ENCODE measurements at places on chromosomes 16 and 17. TPM values are rescaled to one million over a fixed set of nuclear protein-coding genes. Genes with fewer than 3 reads are reported as not detected.

ABCC3 gene
- total RNA-seq, result 28.4 TPM

CD79B gene
- total RNA-seq, result not detected

LHX1 gene
- total RNA-seq, result not detected

KCTD19 gene
- total RNA-seq, result not detected

SCNN1G gene
- not detected for total RNA-seq

HIC1 gene
- total RNA-seq, result 3.0 TPM

GLP2R gene
- not detected for total RNA-seq

CD300H gene
- total RNA-seq, result not detected

OR2C1 gene
- not detected for total RNA-seq

DPEP1 gene
- total RNA-seq, result not detected

SLC35G6 gene
- not detected for total RNA-seq

ABCC6 gene
- not detected for total RNA-seq

TNFRSF13B gene
- total RNA-seq, result not detected

SMG1 gene
- total RNA-seq, result 37.9 TPM

TEX14 gene
- 0.04 TPM for total RNA-seq

SPATA22 gene
- total RNA-seq, result not detected

TMC6 gene
- 23.7 TPM for total RNA-seq

RNF112 gene
- 0.14 TPM for total RNA-seq

RAB11FIP4 gene
- total RNA-seq, result 9.0 TPM

CTRB1 gene
- total RNA-seq, result not detected

ITGAD gene
- not detected for total RNA-seq

TBC1D26 gene
- not detected for total RNA-seq

SMIM22 gene
- total RNA-seq, result 80.8 TPM

SDR42E1 gene
- 16.0 TPM for total RNA-seq

MPP2 gene
- total RNA-seq, result 0.71 TPM

KRT39 gene
- not detected for total RNA-seq

FBXL20 gene
- 5.1 TPM for total RNA-seq

SPIRE2 gene
- total RNA-seq, result 2.6 TPM

TP53TG3 gene
- total RNA-seq, result not detected

CCL3 gene
- not detected for total RNA-seq

MYH1 gene
- not detected for total RNA-seq

KRT12 gene
- not detected for total RNA-seq

TBC1D3C gene
- total RNA-seq, result not detected

Data from foreskin keratinocyte (primary cell).